ENCODE measurements at places on chromosomes 2 and 18. TPM values are rescaled to one million over a fixed set of nuclear protein-coding genes. Genes with fewer than 3 reads are reported as not detected.

Gene LIMS3
- 0.52 TPM for total RNA-seq

Gene GPR35
- total RNA-seq = 40.8 TPM

Gene CD302
- 64.3 TPM for total RNA-seq

Gene PPP1R1C
- not detected for total RNA-seq

Gene ANO7
- 0.10 TPM for total RNA-seq

Gene FOXD4L1
- total RNA-seq = 0.10 TPM

Gene PAX8
- total RNA-seq = 0.31 TPM

Gene TWIST2
- total RNA-seq = 0.21 TPM

Gene SERPINB4
- not detected for total RNA-seq

Gene ARL6IP6
- 19.4 TPM for total RNA-seq

Gene C1QL2
- total RNA-seq = not detected

Gene COL4A4
- total RNA-seq = 0.21 TPM

Gene TMEM37
- not detected for total RNA-seq

Gene ALLC
- total RNA-seq = not detected

Gene CCDC68
- not detected for total RNA-seq

Gene RBMS1
- total RNA-seq = 76.3 TPM

Gene MEP1B
- total RNA-seq = not detected

Gene CCDC148
- 0.42 TPM for total RNA-seq

Gene PLA2R1
- not detected for total RNA-seq

Gene RAMP1
- 2.1 TPM for total RNA-seq

Gene DSG3
- not detected for total RNA-seq

Gene TMEM150A
- 3.1 TPM for total RNA-seq

Gene MAL
- 30.4 TPM for total RNA-seq

Gene METTL8
- 19.0 TPM for total RNA-seq

Gene LYPD6B
- not detected for total RNA-seq

Gene RUFY4
- total RNA-seq = 1.0 TPM

All from mononuclear cell (primary cell).